Heart right ventricle (tissue), 16 donors: ENCODE measurements at places on chromosomes 11 and 22. TPM values are rescaled to one million over a fixed set of nuclear protein-coding genes. Genes with fewer than 3 reads are reported as not detected.
A peak's percentile ranks its signal among the peaks of the same experiment; 100 is the strongest.

DNA sequence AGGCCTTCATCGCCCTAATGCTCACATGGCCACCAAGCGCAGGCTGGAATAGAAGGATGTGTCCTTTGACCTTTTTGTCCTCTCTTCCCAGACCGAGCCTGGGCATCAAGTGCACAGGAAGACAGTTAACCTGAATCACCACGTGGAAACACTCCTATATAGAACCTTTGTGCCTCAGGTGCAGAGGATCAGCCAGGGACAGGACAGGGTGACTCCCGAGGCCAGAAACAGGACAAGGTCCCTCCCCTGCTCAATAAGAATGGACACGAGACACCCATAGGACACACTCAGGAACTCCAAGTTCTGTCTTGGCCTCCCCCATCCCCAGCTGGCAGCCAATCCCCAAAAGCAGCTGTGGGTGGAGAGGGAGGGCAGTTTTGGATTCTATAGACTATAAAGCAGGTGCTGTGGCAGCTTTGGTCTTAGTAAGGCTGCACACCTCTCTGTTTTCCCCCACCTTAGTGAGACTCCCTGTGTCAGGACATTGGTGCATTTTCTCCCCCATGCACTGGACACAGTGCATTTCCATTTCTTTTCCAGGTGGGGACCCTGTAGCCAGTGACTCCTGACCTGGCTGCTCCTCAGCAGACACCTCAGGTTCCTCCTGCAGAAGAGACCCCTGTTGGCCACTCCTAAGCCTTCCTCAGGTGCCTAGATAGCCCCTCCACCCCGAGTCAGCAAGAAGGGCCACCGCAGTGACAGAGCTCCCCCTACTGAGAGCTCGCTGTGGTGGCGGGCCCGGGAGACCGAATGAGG, 43.6 kb upstream of the POU2AF1 start:
- DNase-seq: no peak

DNA sequence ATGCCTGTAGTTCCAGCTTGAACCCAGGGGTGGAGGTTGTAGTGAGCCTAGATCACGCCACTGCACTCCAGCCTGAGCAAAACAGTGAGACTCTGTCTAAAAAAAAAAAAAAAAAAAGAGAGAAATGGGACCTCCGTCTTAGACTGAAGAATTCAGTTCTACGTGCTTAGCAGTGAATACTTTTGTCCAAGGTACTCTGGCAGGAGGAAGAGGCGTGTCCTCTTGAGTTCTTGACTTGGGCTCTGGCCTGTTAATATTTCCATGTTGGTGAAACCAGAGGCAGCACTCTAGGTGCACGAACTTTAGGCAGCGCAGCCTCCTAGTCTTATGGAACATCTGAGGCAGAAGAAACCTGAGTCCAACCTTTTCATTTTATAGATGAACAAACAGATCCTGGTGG, 2.4 kb downstream of the HMBS start:
- DNase-seq: no peak

DNA sequence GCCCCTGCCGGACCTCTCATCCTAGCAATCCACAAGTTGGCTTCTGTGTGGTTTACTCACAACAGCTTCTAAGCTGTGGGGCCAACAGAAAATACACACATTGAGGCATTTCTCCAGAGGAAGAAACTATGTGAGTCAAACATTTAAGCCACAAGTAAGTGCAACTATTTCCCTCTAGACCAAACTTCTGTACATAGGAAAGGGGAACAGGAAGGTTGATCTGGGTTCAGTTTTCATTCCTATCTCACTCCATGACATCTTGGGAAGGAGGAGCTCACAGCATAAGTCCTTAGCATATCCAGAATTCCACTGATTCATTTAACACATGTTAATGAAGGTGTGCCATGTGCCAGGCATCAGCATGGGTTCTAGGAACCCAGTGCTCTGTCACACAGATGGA, 72.8 kb upstream of the PICALM start:
- DNase-seq: no peak

- DNase-seq: no peak
These were observed 53.3 kb downstream of the PANX1 start for GRCh38 chr11:94181943-94182342.

DNA sequence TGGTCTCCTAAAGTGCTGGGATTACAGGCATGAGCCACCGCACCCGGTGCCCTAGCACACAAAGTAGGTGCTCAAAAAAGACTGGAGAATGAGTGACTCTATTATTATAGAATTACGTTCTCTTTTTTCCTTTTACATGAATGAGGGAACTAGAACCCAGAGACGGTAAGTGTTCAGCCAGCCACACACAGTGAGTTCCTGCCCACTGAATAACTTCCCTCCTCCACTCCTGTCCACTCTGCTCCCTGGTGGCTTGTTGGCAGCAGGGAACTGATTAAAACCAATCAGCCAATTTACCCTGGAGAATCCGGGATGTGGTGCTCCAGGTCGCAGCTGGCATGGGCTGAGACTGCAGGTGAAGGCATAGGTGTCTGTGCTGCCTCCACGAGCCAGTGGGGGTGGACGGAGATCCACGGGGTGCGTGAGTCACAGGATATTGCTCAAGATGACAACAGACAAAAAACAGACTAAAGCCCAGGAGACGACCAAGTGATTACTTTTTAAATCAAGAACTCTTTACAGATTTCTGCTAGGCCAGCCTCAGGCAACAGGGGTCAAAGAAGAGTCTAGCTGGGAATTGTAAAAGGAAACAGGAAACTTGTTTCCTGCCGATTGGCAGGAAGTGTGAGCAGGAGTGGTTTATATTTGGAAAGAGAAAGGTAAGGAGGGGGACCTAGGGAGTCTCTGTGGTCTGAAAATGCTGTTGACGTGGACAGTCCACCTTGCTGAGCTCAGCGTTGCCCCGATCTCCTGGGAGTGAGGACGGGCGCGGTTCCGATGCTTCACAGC, 95.2 kb upstream of the TP53I11 start:
- DNase-seq: peak; percentile 45

- DNase-seq: no peak
These were observed 258.3 kb upstream of the B3GAT1 start for GRCh38 chr11:134670247-134670782.

- DNase-seq: no peak
These were observed 17.0 kb downstream of the DTX4 start for GRCh38 chr11:59188954-59189353.

- DNase-seq: no peak
These were observed 1.4 kb downstream of the FAM111A start for GRCh38 chr11:59144096-59144495.

GRCh38 chr11:69353696-69354544, 60.0 kb downstream of the MYEOV start:
- DNase-seq: no peak

DNA sequence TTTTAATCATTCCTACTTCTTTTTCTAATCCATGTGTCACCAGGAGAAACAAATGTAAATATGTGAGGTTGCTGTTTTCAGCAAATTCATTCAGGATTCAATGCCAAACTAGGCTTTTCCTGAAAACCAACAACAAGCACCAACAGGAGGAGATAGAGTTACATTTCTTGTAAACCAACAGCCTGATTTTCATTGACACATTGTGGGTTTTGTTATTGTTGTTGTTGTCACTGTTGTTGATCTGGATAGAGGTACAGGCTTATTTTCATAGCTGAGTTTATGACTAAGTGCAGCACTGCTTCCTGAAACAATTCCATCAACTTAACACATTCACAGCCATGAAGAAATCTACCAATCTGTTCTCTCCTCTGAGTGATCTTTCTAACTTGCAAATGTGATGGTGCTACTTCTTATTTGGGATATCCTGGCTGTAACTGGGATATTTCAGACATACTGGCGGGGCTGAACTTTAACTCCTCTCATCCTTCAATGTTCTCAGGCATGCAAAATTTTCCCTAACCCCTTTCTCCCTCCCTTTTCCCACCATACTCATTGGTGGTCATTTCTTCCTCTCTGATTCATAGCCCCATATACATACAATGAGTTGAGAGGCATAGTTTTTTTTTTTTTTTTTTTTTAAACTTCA, 65.5 kb downstream of the ME3 start:
- no peak for DNase-seq

- DNase-seq: no peak
These were observed 4.7 kb upstream of the KCTD14 start for GRCh38 chr11:78027759-78028158.

DNA sequence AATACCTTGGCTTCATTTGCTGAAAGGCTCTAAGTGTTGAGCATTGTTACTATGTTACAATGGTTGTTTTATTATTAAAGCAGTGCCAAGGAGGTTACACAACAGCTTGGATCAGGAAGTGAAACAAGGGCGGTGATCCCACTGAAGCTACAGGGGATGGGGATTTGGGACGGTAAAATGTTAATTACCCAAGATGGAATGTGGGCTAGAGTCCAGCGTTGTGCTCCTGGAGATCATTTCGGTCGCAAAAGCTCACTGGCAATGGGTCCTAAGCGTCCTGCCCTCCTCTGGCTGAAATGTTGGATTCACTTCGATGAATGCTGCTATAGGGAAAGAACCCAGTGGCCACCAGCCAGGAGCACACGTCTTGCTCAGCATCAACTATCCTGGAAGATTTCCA, 48.3 kb downstream of the FAM83F start:
- peak; percentile 25 for DNase-seq

TSG101 gene
- total RNA-seq: 59.7 TPM

HBD gene
- 5.3 TPM for total RNA-seq

RBMXL2 gene
- not detected for total RNA-seq

SMTN gene
- 171 TPM for total RNA-seq
